ENCODE measurements at places on chromosomes 11 and 22.

- no peak for DNase-seq
Measured at GRCh38 chr22:41568811-41569210, 8.0 kb downstream of the CSDC2 start.

- DNase-seq, result no peak
Measured at GRCh38 chr22:19674929-19675253, 39.4 kb upstream of the SEPTIN5 start.

DNA sequence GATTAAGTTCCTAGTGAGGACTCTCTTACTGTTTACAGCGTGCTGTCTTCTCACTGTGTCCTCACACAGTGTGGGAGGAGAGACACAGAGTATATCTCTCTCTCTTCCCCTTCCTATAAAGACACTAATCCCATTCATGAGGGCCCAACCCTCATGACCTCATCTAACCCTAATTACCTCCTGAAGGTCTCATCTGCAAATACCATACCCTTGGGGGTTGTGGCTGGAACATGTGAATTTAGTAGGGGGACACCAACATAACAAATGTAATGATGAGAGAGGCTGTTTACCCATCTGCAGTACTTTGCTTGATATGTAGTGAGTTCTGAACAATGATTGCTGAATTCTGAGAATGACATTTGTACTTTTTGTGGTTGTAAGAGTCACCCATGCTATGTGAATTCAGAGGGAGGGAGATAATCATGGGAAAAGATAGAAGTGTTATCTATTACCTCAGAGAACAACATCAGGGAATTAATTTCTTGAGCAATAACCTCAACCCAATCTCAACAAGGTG, 4.9 kb upstream of the OR52W1 start:
- DNase-seq, result no peak

DNA sequence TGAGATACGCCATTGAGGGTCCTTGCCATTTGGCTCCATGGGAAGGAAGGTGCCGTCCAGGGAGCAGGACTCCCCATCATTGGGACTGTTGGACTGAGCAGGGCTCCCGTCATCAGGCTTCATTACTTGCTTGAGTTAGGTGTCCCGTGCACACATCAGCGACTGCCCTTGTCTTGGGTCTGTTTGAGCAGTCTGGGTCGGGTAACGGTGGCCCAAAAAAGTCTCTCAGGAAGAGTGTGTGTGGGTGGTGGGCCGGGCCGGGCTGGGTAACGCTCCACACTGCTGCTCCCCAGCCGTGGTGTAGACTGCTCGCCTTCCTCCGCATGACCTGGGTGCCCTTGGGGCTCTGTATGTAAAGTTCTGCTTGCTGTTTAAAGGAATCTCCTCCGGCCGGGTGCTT, 293.5 kb downstream of the TBC1D22A start:
- DNase-seq, result no peak

DNA sequence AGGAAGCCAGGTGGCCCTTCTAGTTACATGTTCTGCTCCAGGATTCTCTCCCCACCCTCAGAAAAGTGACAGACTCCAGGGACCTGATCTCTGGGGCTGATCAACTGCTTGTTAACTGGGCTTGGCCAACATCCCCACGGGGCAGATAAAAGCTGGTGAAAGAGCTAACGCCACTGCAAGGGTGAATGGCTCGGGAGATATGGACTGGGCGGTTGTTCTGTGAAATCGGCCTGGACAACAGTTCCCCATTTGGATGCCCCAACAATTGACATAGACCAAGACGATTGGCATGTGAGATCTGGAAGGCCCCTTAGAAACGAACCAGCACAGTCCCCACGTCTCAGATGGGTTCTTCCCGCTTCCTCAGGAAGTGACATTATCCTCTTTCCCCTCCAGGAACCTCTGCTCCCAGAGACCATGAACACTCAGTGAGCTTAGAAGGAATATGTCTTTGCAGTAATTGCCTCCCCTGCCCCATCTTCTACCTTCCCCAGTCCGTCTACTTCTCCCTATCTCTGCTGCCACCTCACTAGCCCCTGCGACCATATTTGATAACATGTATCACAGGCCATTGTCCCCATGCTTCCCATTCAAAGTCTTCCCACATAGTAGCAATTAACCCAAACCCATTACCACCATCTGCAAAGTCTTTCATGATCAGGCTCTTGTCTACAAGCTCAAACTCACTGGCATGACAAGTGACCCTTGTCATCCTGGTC, 5.6 kb upstream of the PRG2 start:
- no peak for DNase-seq

Data from stimulated activated CD8-positive, alpha-beta memory T cell treated with anti-CD3 and anti-CD28 coated beads, Interleukin-2, amount 100 ng/mL, for 1 hour (primary cell).